ENCODE measurements at places on chromosomes 6 and 20. TPM values are rescaled to one million over a fixed set of nuclear protein-coding genes. Genes with fewer than 3 reads are reported as not detected.

GRCh38 chr6:37432590-37432915 is 468 bp upstream of the CMTR1 start:
- DNase-seq = no peak

- DNase-seq = peak; percentile 68
These were observed 39.4 kb upstream of the KCNK16 start for GRCh38 chr6:39361657-39362486.

DNA sequence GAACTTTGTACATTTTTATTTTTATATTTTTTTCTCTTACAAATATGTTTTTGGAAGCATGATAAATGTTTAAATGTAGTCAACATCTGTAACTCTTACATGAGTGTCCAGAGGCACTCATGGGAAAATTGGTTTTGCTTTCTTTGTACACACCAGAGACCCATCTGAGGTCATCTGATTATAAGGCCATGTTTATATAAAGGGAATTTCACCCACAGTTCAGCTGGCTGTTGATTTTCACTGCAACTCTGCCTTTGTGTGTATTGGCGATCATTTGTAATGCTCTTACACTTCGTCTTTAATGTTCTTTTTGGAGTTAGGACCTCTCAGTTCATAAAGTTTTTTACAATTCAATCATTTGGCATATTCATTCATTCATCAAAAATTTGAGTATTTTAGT is 28.1 kb downstream of the RIOK1 start:
- DNase-seq = no peak

GRCh38 chr6:135412761-135413160 is 84.8 kb downstream of the AHI1 start:
- no peak for DNase-seq

DNA sequence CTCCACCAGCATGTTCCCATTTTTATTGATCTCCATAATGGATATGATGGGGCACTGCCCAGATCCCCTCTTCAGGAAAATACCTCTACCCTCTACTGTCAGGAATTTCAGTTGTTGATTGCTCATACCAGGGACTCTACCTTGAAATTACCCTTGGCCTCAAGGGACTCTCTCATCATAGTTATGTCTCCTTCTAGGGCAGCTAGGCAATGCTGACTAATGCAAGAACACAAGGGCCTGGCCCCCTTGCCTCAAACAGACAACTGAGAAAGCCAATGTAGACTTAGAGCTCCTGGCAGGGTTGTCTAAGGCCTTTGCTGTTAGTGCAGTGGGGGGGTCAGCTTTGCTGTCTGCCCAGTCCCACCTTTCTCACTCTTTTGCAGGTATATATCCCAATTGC is 493.1 kb downstream of the BTBD3 start:
- DNase-seq = no peak

- DNase-seq = no peak
These were observed 10.2 kb upstream of the RCAN2 start for GRCh38 chr6:46501136-46502089.

DNA sequence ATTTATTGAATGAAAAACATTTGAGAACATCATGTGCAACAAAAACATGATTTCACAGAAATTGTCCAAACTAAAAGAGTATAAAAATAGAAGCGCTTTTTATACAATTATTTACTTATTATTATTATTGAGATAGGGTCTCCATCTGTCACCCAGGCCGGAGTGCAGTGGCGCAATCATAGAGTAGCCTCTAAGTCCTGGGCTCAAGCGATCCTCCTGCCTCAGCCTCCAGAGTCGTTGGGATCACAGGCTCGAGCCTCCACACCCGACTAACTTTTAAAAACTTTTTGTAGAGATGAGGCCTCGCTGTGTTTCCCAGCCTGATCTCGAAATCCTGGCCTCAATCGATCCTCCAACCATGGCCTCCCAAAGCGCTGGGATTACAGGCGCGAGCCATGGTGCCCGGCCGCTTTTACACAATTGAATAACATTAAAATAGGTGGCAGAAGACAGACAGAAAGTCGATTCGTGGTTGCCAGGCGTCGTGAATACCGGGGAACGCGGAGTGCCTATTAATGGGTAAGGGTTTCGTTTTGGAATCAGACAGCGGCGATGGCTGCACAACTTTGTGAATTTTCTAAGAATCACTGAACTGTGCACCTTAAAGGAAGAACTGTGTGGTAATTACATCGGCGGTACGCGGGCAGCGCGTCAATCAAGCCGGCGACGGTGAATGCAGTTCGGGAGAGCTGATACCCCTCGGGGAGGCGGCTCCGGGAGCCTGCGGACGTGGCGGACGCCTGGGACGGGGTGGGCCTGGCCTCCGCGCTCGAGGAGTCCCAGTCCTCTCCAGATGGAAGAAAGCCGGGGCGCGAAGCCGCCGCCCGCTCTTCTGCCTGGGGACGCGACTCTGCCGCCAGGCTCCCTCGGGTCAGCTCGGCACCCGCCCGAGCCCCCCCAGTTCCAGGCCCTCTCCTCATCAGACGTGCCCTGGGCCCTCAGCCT is 807 bp downstream of the TBC1D20 start:
- DNase-seq = peak; percentile 30

GRCh38 chr6:121733234-121733633 is 297.8 kb downstream of the GJA1 start:
- DNase-seq = no peak

DNA sequence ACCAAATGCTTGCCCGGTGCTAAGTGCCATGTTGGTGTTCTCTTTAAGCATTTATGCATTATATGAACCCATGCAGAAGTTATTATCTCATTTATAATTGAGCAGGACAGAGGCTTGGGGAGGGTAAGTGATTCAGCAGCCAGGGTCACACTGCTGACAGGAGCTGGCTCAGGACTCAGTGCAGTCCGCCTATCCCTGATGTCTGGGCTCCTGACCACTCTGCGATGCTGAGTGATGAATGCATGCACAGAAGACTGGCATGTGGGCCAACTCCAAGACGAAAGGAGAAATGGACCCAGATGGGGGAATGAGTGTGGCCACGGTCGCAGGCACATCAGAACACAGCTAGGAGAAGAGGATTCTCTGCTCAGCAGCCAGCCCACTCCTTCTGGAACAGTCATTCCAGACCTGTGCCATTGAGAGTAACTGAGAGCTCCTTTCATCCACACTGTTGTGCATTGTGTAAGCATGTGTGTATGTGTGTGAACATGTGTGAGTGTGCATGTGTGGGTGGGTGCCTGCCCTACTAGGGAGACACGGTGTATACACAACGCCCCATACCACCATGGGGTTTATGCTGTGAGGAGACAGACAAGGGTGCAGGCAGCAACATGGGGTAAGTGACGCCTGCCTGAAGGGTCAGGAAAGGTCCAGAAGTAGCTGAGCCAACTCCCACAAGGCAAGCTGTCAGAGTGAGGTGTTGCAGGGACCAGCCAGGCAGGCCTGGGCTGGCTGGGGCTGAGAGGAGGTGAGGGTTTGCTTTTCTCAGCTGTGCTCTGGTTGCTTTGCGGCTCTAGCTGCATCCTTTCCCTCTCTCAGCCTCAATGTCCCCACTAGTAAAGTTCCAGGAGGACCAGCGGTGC is 97.8 kb upstream of the PMEPA1 start:
- no peak for DNase-seq

GRCh38 chr6:22071270-22072041 is 225.4 kb downstream of the PRL start:
- DNase-seq = no peak

DNA sequence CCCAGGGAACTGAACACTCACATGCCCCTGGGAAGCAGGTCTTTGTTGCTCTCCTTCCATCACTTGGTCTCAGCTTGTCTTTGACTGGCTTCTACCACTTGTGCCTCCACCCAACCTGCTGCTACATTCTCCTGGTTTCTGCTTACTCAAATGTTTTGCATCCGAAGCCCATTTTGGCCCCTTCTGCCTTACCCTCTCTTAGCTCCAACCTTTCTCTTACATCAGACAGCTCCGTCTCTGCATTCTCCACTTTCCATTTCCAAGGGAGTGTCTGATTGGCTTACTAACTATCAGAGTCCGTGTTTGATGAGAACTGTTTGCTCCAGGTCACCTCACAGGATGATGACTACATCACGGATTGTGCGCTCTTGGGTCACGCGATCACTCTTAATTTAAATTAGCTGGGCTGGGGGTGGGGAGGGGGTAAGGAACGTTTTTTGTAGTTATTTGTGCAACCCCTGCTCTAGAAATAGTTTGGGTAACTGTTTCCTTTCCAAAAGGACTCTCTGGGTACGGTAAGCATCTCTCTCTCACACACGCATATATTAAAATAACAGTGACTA is 844 bp upstream of the ABRACL start:
- DNase-seq = no peak

DNA sequence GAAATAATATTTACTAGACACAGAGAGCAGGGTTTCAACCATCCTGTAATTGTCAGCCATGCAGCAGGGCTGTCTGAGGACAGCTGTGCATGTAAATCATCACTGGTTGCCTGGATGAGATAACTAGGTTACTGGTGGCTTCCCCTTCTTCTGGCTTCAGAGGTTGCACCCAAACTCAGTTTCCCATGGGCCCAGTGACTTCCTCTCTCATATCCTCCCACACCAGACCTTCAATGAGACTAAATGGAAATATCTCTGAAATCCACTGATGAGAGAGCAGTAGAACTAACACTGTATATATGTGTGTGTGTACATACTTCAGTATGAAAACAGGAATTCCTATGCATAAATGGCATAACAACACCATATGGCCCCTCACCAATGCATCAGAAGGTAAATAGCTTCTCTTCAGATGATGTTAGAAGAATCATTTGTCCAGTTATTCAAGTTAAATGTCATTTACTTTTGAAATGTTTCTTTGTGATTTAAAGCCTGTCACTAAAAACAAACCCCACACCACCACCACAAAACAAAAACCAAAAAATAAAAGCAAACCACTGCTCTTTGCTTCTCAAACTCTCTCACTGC is 51.0 kb upstream of the IL20RA start:
- no peak for DNase-seq

DNA sequence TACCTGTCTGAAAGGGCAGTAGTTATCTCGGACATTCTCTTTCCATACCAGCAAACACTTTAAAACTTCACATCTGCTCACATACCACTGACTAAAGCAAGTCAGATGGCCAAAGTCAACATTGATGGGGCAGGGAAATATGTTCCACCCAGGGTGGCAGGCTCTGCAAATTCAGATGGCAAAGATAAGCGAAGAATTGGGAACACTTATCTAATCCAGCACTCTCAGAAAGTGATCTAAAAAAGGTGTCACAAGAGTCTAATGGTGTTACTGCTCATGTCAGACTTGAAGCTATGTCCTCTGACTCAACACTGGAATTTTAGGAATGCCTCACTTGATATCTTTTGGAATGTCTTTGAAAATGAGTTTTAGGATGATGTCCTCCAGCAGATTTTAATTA is 1086.2 kb downstream of the KIF16B start:
- DNase-seq = no peak

GRCh38 chr6:112382778-112383177 is 35.6 kb downstream of the RFPL4B start:
- no peak for DNase-seq

DNA sequence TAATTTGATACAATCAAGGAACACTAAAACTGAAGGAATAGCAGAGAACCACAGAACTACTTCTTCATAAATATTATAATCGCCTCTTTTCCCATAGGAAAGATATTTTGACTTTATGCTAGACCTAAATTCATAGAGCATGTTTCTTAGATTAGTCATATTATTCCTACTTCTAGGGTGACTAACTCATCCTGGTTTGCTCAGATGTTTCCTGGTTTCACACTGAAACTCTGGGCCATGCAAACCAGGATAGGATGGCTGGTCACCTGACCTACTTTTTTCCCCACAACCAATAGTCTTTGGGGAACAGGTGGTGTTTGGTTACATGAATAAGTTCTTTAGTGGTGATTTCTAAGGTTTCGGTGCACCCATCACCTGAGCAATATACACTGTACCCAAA is 42.8 kb downstream of the MMS22L start:
- DNase-seq = no peak

DNA sequence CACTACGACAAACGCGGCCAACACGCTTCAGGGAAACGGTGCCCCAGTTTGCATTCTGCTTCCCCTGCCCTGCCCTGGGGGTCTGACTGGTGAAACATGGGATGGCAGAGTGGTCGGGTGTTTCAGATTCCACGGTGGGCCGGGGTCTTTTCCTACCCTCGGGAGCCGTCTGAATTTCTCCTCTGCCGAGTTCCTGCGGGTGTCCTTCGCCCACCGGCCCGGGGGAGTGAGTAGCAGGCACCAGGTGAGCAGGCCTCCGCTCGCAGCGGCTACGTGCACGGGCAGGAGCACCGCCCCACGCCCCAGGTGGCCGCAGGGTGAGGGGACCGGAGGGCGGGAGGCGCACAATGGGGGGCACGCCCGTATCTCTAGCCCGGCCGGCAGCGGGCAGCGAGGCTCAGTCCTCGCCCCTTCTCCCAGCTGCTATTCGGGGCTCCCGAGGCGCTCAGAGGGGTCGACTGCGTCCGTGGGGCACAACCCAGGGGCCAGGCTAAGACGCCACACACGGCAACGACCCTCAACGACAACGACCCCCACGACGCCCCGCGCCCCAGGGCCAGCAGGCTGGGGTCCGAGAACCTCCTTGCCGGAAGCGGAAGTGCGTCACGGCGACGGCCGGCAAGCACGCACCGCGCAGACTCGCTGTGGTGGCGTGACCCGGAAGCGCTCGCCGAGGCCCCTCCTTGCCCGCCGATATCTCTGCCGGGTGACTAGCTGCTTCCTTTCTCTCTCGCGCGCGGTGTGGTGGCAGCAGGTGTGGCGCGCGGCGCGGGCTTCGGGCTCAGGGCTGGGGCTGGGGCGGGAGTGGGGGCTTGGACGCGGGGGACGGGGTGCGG is at the start of gene RPS21:
RPS21 (plus strand) TSS at position 721 of the 836 bp plus-strand sequence. CDS start 236 bp downstream, outside the sequence.
- no peak for DNase-seq

DNA sequence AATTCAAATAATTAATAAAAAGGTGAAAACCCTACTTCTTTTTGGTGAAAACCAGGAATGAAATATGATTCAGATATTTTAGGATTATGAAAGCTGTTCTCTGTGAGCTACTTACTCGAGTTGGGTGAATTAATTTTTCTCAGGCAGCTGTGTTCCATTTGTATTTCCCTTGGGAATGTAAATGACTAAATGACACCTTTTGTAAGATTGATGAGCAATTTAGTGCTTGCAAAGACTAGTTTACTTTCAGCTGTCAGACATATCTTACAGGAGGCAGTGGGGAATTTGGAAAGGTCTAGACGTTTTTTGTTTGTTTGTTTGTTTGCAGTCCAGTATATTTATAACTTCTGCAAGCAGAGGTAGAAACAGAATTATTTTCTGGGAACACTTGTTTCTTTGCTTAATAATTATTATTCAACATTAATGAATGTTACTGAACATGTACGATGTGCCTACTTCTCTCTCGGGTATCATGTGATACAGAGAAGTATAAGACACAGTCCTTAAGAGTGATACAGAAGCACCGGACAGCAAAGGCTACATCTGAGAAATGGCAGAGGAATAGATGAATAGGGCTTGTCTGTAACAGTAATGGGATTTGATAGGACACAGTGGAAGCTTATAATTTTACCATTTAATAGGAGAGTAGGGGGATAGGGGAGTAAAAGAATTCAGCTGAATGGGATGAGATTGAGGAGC is 91.3 kb downstream of the AKAP7 start:
- no peak for DNase-seq

Gene JAG1
- polyA plus RNA-seq = 243 TPM

Gene TRIM10
- 0.40 TPM for polyA plus RNA-seq

Gene VSX1
- not detected for polyA plus RNA-seq

Gene ECT2L
- polyA plus RNA-seq = 0.11 TPM

Gene VEGFA
- polyA plus RNA-seq = 346 TPM

Gene UNC5CL
- polyA plus RNA-seq = 8.7 TPM
